ENCODE measurements at places on chromosomes 11 and 22. TPM values are rescaled to one million over a fixed set of nuclear protein-coding genes. Genes with fewer than 3 reads are reported as not detected.

GRCh38 chr11:109443052-109443451, 21.1 kb downstream of the C11orf87 start:
- no peak for DNase-seq

PNPLA3 gene
- total RNA-seq = 0.33 TPM

YPEL1 gene
- total RNA-seq = 3.0 TPM

MRGPRF gene
- not detected for total RNA-seq

DNA sequence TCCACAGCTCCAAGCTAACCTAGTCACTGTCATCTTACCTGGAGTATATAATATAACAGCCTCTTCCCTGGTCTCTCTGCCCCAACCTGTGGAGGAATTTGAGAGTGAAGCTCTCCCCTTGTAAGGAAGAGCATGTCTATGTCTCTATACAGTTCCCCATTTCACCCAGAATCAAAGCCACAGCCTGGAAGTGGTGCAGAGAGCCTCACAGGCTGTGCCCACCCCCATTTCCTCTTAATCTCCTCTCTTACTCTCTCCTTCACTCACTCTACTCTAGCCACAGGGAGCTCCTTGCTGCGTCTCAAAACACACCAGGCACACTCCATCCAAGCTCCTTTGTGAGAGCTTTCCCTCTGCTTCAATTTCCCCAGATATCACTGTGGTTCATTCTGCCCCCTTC, 302.5 kb upstream of the ISX start:
- no peak for DNase-seq

Data from activated B cell treated with CpG ODN at 0.5 μM for 24 hours (primary cell).